ENCODE measurements at places on chromosomes 3 and 15.
A peak's percentile ranks its signal among the peaks of the same experiment; 100 is the strongest.

DNA sequence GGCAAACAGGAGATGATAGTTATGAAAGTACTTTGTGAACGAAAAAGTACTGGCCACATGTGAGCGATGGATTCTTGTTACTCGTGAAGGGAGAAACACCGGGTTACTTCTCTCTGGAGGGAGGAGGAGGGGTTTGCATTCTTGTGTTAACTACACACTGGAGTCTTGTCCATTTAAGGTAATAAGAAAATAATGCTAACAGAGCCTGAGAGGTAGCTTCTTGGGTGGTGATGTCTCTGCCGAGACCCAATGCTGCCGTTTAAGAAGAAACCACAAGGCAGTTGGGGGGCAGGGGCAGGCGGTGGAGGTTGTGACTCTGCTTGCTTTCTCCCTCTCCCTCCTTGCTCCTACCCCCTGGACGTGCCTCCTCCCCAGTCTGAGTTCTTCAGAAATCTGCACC, 100.9 kb upstream of the ROPN1 start:
- DNase-seq: no peak

GRCh38 chr3:45976191-45977091, 19.2 kb downstream of the FYCO1 start:
- DNase-seq: no peak

- DNase-seq: no peak
Observed at GRCh38 chr15:45377609-45378148, 665 bp downstream of the GATM start.

- DNase-seq: no peak
Observed at GRCh38 chr3:150306083-150306482, 102.0 kb upstream of the TSC22D2 start.

DNA sequence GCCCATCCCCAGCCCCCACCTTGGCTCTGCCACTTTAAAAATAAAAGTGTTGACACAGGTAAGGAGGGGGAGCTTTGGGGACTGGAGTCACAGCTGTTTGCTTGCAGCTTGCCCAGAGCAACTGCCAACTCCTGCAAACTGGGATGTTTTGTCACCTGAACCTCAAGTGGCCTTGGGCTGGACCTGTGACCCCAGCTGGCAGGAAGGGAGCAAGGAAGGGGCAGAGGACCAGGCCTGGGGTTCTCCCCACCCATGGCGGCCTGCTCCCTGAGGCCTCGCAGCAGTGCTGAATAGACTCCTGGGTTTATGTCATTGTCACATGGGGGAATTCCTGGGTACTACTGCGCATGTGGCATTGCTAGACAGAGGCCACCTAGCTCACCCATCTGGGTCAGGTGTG, 246.9 kb upstream of the TLE3 start:
- peak; percentile 47 for DNase-seq

GRCh38 chr15:101276501-101277037, 716 bp downstream of the SELENOS start:
- DNase-seq: no peak

GRCh38 chr3:172227340-172228035, 188.1 kb downstream of the FNDC3B start:
- DNase-seq: no peak

- no peak for DNase-seq
Observed at GRCh38 chr3:193963808-193964516, 172.0 kb upstream of the HES1 start.

GRCh38 chr3:159169828-159170227, 368.0 kb downstream of the MFSD1 start:
- DNase-seq: no peak

DNA sequence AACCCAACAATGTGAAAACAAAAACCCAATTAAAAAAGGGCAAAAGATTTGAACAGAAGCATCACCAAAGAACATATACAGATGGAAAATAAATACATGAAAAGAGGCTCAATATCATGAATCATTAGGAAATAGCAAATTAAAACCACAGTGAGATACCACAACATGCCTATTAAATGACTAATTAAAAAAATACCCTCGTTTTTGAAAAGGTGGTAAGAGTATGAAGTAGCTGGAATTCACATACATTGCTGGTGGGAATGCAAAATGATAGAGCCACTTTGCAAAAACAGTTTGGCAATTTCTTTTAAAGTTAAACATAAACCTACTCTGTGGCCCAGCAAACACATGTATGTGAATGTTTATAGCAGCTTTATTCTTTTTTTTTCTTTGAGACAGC, 75.8 kb downstream of the B3GNT5 start:
- DNase-seq: no peak

DNA sequence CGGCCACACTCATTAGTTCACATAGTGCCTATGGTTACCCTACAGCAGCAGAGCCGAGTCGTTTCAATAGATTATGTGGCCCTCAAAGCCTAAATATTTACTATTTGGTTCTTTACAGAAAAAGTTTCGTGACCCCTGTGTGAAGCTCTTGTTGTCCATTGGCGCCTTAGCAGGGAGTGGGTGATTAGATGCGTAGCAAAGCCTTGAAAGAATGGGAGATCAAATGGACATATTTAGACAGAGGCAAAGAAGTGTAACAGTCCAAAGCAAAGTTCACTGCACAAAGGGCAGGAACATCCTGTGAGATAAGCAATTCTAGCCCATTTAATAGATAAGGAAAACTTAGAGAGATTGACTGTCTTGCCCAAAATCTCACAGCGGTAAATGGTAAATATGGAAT, 247.4 kb upstream of the TRIM42 start:
- no peak for DNase-seq

- DNase-seq: no peak
Observed at GRCh38 chr3:149019580-149019979, 28.2 kb downstream of the GYG1 start.

DNA sequence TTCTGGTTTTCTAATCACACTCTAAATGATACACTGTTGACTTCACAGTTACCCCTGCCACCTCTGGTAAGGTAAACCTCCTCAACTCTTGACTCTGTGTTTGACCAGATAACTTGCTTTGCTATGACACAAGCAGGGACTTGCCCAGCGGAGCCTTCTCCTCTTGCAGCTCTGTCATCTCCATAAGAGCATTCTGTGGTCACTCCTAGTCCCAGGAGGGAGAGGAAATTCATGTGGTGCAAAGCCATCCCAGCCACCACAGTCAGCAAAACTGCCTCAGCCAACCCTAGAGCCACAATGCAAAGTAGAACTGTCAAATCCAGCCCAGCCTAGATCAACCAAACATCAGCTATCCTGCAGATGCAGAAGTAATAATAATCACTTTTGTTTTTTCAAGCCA, 144.7 kb upstream of the GADL1 start:
- no peak for DNase-seq

DNA sequence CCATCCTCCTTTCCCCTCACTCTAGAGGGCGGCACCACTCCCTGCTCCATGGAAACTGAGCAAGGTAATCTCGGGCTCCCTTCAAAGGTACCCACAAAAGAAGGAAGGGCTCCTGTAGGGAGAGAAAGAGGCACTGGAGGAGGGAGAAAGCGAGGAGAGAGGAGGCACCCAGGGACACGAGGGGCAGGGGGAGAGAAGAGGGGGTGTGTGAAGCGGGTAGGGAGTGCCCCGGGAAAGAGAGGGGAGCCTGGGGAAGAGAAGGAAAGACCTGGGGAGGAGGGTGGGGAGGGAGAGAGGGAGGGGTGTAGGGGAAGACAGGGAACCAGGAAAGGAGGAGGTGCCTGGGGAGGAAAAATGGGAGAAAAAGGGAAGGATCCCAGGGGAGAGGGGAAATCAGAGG, 523 bp downstream of the VILL start:
- DNase-seq: no peak

- no peak for DNase-seq
Observed at GRCh38 chr3:108106031-108106430, 15.2 kb upstream of the CD47 start.

GRCh38 chr3:152307829-152308474, 39.2 kb downstream of the MBNL1 start:
- no peak for DNase-seq

DNA sequence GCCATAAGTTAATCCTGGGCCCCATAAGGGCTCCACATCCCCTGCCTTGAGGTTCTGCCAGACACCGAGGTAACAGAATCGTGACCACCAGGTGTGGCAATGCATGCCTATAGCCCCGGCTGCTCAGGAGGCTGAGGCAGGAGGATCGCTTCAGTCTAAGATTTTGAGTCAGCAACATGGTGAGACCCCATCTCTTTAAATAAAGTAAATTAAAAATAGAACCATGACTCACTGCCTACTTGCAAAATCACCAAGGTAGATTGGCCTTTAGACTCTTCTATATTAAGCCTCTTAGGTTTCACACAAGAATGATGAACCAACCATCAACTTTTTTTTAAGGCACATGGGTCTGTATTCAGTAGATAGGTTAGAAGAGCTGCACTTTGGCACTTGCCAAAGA, 9.7 kb downstream of the WDR5B start:
- DNase-seq: no peak

DNA sequence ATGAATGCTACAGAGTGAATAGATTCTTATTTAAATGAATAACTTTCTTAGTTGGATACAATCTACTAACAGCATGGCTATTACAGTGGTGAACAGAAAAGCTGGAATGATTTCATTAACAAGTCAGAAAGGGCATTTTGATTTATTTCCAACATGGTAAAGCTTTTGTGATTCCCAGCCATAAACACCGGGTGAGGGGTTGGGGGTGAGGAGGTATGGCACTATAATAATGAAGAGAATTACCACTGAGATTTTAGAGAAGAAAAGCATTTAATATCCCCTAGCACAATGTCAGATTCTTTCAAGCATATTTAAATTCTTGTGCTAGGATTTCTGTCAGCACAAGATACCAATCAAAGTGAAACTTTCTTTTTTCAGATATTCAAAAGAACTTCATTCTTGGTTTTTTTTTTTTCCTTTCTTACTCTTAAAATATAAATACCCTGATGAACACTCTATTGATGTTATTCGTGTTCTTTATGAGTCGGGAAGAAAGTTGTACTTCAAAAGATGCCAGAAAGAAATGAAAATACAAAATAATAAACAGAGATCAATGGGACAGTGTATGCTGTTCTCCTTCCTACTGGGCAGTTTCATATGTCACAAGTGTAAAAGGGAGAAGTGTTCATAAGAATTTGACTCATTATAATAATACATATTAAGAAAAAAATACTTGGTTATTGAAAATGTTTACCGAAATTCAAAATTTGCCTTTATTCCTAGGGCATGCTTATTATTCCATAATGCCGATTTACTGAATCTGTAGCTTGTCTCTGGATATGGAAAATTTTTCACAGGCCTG, 522.8 kb downstream of the CADM2 start:
- no peak for DNase-seq
